Astrocyte (in vitro differentiated cells and primary cell): ENCODE measurements at places on chromosomes 2 and 18.

GRCh38 chr2:128642821-128643220 lies 324.2 kb upstream of the HS6ST1 start:
- DNase-seq: no peak

GRCh38 chr2:1869987-1870386 lies 125.7 kb upstream of the PXDN start:
- peak; percentile 46 for DNase-seq

GRCh38 chr18:64840911-64841701 lies 692.2 kb upstream of the LINC00305 start:
- no peak for DNase-seq

GRCh38 chr2:231634412-231634811 lies 41.7 kb downstream of the TEX44 start:
- DNase-seq: no peak

DNA sequence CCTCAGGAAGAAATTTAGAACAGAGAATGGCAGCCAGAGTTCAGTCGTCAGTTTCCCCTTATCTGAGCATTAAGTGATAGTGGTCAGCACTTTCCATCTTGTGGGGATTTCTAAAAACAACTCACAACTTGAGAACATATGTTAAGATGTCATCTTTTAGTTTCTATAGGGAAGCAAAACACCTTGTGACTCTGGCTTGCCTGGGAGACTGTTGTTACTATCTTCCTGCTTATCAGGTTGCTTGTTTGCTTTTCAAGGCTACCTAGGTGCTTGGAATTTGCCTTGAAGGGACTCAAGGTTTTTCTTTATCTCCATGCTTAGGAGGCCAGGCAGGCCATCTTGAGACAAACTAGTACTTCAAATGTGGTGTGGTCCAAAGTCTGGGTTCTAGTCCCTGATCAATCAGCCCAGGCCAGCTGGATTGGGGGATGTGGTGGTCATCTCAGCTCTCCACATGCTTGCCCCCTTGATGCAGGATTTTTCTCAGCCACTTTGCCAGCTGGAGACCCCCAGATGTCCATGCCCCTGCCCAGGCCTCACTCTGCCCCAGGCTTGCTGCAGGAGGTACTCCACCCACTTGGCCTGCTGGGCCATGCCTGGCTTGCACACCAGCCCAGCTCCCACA lies 125.9 kb downstream of the LYPD1 start:
- DNase-seq: no peak

DNA sequence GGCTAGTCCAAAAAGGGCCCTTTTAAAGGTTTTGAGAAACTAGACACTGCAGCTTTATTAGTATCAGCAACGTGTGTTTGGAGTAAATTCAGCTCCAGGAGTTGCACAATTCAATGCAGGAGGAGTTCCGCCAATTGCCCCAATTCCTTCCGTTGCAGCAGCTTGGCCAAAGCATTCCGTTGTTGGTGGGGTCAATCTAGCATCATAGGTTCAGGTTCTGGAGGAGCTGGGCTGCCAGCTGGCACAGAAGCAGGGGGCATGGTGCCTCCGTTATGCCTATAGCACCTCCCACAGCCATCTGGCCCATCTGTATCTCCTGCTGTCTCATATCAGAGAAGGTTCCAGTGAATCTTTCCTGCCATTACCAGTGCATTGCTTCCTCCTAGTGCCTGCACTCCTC lies 55.4 kb downstream of the REL start:
- no peak for DNase-seq

DNA sequence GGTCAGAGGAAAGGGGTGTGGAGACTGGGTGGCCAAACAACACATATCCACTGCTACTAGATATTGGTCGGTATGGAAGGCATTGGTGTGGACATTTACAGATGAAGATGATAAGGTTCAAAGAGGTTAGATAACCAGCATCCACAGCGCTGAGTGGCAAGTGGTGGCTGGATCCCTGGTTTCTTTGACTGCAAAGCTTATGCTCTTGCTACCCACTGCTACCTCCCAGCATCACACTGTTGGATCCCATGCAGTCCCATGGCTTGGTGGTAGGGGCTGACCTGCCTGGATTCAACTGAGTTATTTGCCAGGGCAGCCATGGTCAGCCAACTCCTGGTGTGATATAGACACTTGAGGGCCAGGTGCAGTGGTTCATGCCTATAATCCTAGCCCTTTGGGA lies 53.6 kb downstream of the DDX1 start:
- DNase-seq: no peak

DNA sequence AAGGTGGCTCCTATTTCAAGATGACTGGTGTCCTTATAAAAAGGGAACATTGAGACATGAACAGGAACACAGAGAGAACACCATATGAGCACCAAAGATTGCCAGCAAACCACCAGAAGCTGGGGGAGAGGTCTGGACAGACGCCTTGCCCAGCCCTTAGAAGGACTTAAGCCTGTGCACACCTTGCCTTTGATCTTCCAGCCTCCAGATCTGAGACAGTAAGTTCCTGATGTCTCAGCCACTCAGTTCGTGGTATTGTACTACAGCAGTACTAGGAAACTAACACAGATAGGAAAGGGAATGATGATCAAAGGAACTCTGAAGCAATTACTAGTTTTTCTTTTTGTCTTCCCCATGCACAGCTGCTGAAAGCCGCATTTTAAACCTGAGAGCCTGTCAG lies 137.3 kb upstream of the FHL2 start:
- no peak for DNase-seq

DNA sequence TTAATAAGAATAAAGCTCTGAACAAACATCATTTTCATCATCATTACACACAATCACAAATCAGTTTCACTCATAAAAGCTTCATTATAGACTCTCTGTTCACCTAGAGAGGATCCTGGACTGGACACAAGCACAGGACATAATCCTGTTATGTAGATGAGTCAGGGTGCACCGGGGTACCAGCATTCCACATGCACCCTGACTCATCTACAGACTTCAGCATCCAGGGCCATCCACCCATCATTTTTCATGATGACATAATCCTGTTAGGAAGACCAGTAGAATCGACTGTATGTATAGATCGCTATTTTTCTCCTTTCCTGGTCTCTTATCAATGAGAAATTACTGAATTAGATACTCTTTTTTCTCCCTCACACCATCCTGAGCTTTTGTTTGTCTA lies 73.7 kb upstream of the PIK3C3 start:
- peak; percentile 64 for DNase-seq
